KBM-7 (cell line): ENCODE measurements at places on chromosomes 3 and 15.

- no peak for DNase-seq
Observed at GRCh38 chr3:64825404-64826120, 137.8 kb upstream of the ADAMTS9 start.

- no peak for DNase-seq
Observed at GRCh38 chr15:44130778-44131177, 64.3 kb downstream of the FRMD5 start.

- DNase-seq, result peak; percentile 87
Observed at GRCh38 chr3:177284383-177284881, 87.2 kb upstream of the TBL1XR1 start.

GRCh38 chr3:72338942-72339669 lies 509.1 kb downstream of the SHQ1 start:
- no peak for DNase-seq

- DNase-seq, result no peak
Observed at GRCh38 chr3:171563298-171563697, 103.1 kb upstream of the TNIK start.

DNA sequence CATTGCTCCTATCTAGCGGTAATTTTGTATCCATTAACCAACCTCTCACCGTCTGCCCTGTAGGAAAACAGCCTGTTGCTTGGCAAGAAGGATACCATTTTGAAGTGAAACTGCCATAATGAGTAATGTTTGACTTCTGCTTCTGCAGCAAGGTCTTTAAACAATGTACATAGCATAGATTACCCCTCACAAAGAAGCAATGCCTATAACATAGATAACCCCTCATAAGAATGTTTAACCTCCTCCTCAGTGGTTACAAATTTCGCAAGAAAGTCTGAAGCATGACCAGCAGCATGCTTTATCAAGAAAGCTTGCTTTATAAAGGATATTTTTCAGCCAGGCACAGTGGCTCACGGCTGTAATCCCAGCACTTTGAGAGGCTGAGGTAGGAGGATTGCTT lies 61.2 kb upstream of the MFGE8 start:
- no peak for DNase-seq
